Stimulated activated naive CD4-positive, alpha-beta T cell treated with Interleukin-2 at 50 U/mL for 16 hours (primary cell): ENCODE measurements at places on chromosomes 4 and X.

- no peak for DNase-seq
Observed at GRCh38 chr4:18051281-18051680, 29.7 kb upstream of the LCORL start.

DNA sequence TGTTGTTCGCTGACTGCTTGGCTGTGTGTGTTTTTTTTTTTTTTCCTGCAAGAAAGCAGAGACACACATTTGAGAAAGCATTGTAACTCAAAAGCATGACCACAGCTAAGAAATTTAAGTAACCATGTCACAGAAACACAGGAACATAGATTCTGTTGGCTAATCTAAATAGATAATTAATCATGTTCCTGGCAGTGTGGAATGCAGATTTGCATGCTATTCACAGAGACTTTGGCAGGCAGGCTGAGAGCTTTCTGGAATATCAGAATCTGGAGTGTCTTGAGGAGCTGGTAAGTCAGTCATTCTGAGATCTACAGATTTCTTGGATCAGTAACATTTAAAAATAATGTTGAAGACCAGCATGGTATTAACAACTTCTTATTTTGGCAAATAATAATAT lies 33.2 kb upstream of the SMS start:
- no peak for DNase-seq

DNA sequence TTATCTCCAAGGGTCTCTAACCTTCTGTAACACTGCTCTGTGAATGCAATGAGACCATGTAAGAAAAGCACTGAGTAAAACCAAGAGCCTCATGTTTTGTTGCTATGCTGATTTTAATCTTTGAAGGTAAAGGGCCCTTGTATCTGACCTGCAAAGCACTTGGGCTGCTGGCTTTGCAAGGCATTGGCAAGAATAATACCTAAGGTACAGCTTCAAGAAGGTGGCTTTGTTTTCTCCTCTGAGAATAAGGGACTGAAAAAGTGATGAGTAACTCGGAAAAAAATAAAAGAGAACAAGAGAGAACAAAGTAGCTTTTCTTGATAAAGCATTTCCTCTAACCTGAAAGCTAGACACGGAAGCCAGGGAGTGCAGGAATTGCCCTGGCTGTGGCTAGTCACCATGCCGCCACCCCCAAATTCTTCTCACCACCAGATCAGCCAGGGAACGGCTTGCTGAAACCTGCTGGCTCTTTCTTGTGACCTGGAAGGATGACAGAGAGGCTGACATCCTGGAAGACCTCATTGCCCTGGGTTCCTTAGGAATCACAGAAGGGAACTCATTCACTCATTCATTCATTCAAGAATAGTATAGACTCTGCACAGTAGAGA lies 41.8 kb upstream of the HS3ST1 start:
- DNase-seq: no peak

GRCh38 chr4:80072228-80072743 lies 743 bp downstream of the ANTXR2 start:
- peak; percentile 49 for DNase-seq

DNA sequence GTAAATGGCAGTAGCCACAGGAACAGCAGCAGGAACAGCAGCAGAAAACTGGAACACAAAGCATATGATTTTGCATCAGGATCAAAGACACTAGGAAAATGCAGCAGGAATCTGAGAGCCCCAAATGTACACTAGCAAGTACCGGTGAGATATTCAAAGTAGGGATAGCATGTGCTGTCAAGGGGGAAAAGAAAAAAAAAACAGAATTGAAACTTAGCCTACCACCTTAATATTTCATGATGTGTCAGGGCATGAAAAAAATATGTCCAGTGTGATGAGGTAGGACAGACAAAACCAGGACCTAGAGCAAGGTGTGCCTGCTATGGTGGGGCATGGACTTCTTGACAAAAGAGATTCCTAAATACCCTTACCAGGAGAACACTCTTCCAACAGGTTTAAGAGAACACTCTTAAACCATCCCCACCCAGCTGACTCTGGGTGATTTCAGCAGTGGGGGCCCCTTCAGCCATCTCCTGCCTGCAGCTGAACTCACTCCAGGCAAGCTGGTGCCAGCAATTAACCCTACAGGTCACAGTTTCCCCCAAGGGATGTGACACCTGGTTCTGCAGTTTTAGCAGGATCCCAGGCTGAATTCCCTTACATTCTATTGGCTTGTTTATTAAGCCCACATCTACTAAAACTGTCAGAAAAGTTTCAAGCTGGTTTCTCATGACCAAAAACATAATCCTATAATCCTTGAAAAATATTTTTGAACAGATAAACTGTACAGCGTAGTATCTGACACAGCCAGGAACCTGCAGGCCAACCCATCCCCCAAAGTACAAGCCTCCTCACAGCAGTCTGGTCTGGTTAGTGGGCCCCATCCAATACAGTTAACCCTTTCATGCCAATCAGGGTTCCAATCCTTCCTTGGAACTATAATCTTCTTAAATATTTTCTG lies 62.9 kb upstream of the FMR1 start:
- no peak for DNase-seq

- DNase-seq: no peak
Observed at GRCh38 chr4:156734965-156735895, 236.4 kb downstream of the PDGFC start.

DNA sequence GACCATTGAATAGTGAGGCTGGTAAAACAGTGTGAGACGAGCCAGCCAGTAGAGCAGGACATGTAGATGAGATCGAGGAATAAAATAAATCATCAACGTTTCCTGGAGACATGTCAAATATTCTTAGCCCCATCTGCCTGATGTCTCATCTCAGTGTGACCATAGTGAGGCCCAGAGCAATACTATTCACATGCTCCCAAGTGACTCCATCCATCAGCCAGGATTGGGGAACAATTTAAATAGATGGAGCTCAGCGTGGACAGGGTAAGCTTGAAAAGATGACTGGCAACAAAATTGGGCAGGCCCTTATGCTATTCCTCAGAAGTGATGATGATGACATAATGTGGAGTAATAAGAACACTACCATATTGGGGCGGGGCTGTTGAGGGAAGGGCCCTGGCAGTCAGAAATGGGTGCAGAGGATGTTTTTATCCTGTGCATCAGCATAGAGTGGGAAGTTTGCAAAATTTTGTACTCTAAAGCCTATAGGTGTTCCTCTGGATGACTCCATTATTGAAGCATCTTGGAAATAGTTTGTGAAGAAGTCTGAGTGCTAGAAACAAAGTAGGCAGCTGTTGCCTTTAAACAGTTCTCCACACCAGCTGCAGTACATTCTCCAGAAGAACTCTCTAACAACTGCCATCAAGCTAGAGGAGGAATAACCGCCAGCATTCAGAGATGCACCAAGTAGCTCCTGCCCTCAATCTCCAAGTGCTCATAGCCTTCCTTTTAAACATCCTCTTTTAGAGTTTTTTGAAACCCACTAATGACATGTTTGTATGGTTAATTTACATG lies 333.0 kb downstream of the DCHS2 start:
- no peak for DNase-seq

DNA sequence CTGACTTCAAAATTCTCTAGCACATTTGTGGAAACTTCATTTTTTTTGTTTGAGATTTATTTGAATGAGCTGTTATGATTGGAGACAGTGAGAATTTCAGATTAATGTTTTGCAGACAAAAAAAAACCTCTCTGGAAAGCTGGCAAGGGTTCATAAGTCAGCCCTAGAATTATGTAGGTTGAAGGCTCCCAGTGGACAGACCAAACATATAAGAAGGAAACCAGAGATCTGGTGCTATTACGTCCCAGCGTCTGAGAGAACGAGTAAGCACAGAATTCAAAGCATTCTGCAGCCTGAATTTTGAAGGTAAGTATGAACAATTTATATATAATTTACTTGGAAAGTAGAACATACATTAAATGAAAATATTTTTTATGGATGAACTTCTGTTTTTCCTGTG lies at the start of gene AGTR2:
Gene AGTR2 (plus strand): TSS at position 234 of the 400 bp plus-strand sequence. CDS start 1,537 bp downstream, outside the sequence.
- no peak for DNase-seq

DNA sequence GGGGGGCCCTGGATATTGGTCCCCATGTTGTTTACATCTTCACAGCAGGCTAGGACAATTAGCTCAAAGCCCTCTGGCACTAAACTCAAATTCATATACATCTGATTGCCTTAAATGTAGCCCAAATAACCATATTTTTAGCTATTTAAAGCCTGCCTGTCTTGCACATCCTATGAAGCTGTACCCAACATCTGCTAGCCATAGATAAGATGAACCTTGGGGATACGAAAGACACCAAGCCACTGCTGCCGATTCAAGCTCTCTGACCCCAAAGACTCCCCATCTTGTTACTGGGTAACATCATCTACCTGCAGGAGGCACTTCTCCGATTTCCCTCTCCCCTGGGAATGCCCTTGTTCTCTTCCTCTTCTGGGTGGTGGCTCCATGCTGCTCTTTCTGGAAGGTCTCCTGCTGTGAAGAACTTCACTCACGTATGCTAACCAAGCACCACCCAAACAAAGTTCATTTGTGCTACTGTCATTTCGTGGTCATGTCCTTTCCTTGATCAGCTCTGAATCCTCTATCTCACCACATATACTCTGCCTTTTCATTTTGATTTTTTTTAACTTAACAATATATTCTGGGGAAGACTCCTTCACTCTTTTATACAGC lies 107.7 kb upstream of the ATXN3L start:
- DNase-seq: no peak

GRCh38 chr4:186852073-186852420 lies 128.4 kb upstream of the FAT1 start:
- DNase-seq: no peak

DNA sequence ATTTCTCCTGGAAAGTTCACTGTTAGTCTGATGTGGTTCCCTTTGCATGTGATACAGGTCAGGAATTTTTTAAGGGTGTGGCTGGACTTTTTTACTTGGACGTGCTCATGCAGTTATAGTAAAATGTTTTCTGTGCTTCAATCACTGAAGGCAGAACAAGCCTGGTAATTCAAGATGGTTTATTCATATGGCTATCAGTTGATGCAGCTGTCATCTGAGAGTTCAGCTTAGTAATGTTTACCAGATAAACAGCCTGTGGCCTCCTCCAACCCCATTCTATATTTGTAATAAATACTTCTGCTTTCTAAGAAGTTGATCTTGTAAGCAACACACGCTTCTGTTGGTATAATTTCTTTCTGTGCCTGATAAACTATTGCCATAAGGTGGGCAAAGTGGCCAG lies 2105.9 kb downstream of the ARAP2 start:
- DNase-seq: no peak

- DNase-seq: no peak
Observed at GRCh38 chrX:40177942-40178715, 80.4 kb upstream of the BCOR start.

GRCh38 chrX:16589211-16589610 lies 60.7 kb upstream of the S100G start:
- no peak for DNase-seq

GRCh38 chrX:154490414-154491083 lies at the start of gene SLC10A3:
Gene SLC10A3 (minus strand): TSS chrX:154490629. CDS start chrX:154488940, 1,689 bp downstream.
- peak; percentile 81 for DNase-seq

- DNase-seq: no peak
Observed at GRCh38 chr4:147830102-147830463, 98.2 kb downstream of the ARHGAP10 start.

DNA sequence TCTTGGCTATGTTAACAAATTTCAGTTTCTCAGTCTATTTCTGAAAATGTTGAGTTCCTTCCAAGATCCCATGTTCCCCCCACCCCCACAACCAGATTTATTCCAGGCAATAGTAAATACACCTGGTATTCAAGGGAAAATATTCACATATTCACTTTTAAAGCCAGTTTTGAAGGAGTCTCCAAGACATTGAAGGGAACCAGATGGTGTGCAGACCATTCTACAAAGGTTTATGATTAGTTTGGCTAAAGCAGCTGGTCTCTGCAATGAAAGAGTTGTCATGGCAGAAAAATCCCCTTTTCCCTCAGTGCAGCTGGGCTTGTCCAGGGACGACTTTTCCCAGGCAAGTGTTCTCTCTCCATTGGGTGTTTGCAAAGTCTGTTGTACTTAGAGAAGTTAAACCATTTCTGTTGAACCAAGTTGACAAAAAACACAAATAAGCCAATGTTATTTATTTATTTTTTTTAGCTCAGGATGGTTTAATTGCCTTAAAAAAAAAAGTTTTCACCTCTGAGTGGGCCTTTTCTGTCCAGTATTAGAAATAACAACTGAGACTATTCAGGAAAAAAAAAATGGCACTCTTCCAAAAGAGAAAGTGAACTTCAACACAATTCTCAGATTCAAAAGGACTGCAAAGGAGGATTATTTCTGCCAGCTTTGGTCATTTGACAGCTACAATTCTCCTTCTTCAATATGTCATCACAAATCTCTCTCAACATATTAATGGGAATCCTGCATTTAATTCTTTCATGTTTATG lies 410.6 kb downstream of the IL1RAPL1 start:
- DNase-seq: no peak

DNA sequence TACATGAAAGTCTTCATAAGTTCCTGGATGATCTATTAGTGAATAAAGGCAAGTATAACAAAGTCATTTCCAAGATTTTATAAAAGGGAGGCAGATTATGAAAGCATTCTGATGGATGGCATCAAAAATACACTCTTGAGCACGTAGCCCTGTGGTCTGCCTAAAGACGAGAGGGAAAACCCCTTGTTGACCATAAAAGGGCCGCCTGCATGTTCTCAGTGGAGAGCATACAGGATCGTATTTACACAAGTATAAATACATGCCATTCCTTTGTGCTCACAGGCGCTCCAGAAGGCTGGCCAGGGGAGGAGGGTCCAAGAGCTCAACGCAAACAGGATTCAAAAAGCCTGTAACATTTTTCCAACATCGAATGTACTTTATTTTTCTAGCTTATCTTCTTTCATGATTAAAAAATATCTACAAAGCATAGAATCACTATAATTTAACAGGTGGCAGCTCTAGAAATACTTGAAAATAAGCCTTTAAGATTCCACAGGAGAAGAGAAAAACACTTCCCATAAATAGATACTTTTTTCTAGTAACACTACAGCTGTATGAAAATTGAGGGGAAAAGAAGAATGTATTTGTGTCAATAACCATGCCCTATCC lies 29.6 kb downstream of the PDGFC start:
- DNase-seq: no peak

- no peak for DNase-seq
Observed at GRCh38 chrX:9749146-9749692, 16.4 kb downstream of the GPR143 start.

DNA sequence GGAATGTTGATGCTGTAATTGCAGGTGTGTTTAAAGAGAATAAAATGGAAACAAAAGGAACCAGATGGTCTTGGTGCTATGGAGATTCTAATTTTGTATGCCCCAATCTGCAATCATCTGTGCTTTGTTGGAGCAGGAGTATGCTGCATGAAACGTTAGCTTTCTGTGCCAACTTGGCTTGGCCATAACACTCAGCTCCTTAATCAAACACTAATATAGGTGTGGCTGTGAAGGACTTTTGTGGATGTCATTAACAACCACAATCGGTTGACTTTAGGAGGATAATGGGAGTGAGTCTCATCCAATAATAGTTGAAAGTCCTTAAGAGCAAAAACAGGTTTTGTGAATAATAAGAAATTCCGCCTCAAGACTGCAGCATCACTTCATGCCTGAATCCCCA lies 399.2 kb downstream of the NLGN4X start:
- no peak for DNase-seq

DNA sequence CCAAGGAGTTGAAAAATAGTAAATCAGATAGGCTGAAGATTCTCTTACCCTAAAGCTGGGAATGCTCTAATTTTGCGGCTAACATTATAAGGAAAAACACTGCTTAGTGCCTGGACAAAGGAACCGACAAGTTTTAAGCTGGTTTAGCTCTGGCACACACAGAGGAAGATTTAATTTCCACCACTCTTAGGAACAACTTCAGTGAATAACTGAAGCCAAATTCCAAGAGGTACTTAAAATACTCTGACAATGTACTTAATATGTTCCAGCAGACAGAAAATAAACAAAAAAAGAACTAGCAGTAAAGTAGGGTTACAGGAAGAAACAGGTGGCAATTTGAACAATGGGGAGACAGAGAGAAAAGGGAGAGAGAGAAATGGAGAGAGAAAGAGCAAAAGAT lies 340.8 kb upstream of the NDST4 start:
- DNase-seq: no peak
